ENCODE measurements at places on chromosomes 12 and 14.

DNA sequence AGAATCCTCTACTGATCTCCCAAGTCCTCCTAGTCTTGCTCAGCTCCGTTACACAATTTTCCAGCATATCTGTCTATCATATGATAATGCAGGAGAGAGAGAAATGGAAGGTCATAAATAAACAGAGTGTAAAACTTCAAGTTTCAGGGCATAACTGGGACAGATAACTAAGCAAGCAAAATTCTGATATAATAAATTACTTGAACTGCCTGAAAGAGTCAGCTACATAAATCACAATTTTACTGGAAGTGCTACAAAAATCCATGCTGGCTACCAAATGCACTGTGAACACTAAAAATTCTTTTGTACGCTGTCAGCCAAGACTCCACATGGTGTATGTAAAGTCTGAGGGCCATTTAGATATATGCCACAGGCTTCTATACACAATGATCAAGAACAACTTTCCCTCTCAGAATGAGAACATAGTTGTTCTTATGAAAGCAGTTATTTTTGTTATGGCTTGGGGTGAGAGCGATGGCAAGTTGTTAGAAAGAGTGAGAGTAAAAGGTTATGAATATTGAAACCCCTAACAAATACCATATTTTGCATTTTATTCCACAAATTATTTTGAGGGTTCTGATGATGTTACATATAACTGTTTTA is 41.1 kb downstream of the GRIP1 start:
- DNase-seq = no peak

DNA sequence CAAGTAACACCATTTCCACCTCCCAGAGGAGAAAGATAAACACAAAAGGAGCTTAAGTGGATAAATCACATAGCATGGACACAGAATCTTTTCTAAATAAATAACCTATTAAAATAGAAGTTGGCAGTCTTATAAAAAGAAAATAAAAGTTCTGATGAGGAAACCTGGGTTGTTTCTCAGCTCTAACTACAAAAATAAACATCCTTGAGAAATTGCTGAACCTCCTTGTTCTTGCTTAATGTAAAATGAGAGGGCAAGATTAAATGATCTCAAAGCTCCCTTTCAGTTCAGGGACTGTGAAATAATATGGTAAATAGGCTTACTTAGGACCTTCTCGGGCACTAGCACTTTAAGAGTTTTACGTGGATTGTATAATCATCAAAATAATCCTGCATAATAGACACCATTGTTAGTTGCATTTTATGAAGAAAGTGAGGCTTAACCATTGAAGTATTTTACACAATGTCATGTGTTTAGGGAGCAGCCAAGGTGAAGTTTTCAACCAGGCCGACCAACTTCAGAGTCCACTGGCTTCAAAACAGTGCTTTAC is 214.0 kb upstream of the NOVA1 start:
- no peak for DNase-seq

DNA sequence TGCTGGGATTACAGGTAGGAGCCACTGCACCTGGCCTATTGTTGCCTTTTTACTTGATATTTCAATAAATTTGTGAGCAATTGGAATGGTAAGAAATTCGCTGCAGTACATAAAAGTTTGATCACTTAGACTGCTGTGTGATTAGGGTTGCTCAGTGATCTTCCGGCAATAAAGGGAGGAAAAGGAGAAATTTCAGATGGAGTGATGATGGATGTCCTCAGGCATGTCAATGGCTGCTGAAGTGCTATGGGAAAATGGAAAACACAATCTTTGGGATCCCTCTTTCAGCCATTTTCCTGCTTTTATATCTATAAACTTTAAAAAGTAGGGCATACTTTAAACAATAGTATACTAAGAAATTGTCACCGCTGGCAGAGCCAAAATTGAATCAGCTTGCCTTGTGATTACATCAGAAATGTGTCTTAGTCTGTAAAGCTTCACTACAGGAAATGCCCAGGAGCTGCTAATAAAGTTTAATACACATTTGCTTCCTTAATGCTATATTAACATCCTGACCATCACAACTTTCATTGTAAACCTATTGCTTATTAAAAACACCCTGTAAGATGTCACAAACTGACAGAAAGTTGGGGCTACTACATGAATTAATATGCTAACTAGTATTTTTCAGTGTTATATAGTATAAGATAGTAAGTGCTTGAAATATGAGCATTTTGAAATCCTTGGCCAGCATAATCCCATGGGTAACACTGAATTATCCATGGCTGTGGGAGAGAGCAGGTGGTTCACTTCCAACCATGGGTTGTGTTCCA is 13.7 kb upstream of the FBXL14 start:
- no peak for DNase-seq

- DNase-seq = no peak
Observed at GRCh38 chr12:116863275-116863767, 17.9 kb downstream of the HRK start.

DNA sequence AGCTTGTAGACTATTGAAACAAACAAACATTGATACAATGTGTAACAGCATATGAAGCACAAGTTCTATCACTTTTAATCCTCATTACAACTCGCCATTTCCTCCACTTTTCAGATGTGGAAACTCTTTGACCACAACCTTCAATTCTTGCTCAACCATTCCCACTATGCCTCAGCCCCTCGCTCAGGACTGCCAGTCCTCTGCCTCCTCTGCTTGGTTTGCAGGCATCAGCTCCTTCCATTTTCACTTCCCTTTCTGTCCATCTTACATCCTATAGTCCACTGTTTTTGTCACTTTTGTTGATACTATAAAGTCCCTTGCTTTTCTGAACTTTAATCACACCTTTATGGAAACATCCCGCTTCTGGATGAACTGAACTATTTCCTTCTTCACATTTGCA is 28.2 kb upstream of the CD27 start:
- peak; percentile 5 for DNase-seq

DNA sequence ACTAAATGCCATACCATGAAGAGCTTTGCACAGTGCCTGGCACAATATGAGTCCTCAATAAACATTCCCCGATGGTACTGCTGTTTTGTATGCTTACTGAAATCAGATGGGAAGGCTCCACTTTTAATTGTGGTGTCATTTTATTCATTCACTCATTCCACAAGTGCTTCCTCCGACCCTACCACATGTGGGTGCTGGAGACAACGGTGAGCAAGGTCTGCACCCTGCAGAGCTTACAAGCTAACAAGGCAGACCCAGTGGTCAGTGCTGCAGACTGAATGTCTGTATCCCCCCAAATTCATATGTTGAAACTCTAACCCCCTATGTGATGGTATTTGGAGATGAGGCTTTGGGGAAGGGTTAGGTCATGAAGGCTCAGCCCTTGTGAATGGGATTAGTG is 48.3 kb downstream of the RFX4 start:
- DNase-seq = no peak

Measured in Kasumi-1 (cell line).